ENCODE measurements at places on chromosomes 16 and 17.

GRCh38 chr17:33205552-33205951 lies 87.5 kb downstream of the ASIC2 start:
- no peak for DNase-seq

DNA sequence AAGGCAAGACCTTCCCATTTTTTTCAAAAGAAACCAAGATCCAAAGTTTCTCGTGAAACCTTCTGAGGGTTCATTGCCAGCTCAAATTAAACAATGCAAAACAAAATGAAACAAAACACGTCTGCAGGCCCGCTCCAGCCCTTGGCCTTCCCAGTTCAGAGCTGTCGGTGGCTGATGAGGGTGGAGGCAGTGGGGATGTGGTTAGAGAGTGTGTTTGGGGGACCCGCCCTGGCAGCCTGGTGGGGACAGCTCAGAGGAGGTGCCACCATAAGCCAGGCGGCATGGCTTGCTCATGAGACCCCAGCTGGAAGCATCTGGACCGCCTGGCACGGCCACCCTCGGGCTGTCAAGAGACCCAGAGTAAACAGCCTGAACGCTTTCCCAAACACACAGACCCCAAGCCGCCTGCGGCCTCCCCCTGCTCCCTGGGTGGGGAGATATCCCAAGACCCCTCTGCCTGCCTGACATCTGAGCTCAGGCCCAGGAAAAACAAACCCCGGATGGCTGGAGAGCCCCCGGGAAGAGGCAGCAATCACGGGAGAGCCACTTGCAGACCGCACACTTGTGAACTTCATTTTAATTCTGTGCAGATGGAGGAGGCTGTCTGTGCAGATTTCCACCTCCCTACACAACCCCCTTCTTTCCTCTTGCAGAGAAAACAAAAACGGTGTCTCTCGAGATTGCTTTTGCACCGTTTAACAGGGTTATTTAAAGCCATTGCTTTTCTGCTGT lies 35.4 kb upstream of the LITAF start:
- no peak for DNase-seq

GRCh38 chr16:1907226-1907860 lies 10.9 kb downstream of the HS3ST6 start:
- no peak for DNase-seq

GRCh38 chr17:70896843-70897242 lies 727.5 kb downstream of the KCNJ2 start:
- no peak for DNase-seq
